A549 treated with Hydrocortisone at 1 μM for 4 hours (cell line): ENCODE measurements at places on chromosomes 1 and 21. TPM values are rescaled to one million over a fixed set of nuclear protein-coding genes. Genes with fewer than 3 reads are reported as not detected.

ADSS2 gene
- 41.7 to 60.4 TPM (median 44.3 TPM) in 5 replicates for total RNA-seq

C1orf210 gene
- not detected in 5 replicates for total RNA-seq

LTN1 gene
- total RNA-seq, result 3.8 to 7.6 TPM (median 6.2 TPM) in 5 replicates

TRPM2 gene
- total RNA-seq, result 6.7 to 10.5 TPM (median 8.3 TPM) in 5 replicates

PSRC1 gene
- total RNA-seq, result 18.9 to 22.7 TPM (median 21.0 TPM) in 5 replicates

SLC30A10 gene
- total RNA-seq, result 0.03 to 0.05 TPM (median 0.05 TPM) in 5 replicates

ATP6V1G3 gene
- not detected in 5 replicates for total RNA-seq

ZNF326 gene
- total RNA-seq, result 14.7 to 22.4 TPM (median 16.0 TPM) in 5 replicates

VHLL gene
- total RNA-seq, result not detected in 5 replicates

TMPRSS2 gene
- total RNA-seq, result 0.06 to 0.10 TPM (median 0.09 TPM) in 5 replicates

RIMKLA gene
- 0.38 to 0.90 TPM (median 0.66 TPM) in 5 replicates for total RNA-seq

ADAMTS5 gene
- total RNA-seq, result not detected in 5 replicates

CYP4B1 gene
- 0.09 to 0.10 TPM (median 0.10 TPM) in 3 of 5 replicates, not detected in the others for total RNA-seq

NFASC gene
- total RNA-seq, result 1.1 to 1.2 TPM (median 1.1 TPM) in 5 replicates

PTGFRN gene
- total RNA-seq, result 12.5 to 15.7 TPM (median 13.2 TPM) in 5 replicates

CLCC1 gene
- total RNA-seq, result 14.8 to 18.3 TPM (median 16.0 TPM) in 5 replicates

RHOC gene
- total RNA-seq, result 349 to 385 TPM (median 354 TPM) in 5 replicates

NHLH1 gene
- total RNA-seq, result 0.35 to 0.76 TPM (median 0.42 TPM) in 5 replicates

RNU1-4 gene
- 6.1 to 30.4 TPM (median 9.0 TPM) in 3 of 5 replicates, not detected in the others for total RNA-seq

PCP4L1 gene
- 0.09 to 0.17 TPM (median 0.12 TPM) in 4 of 5 replicates, not detected in the other for total RNA-seq

F13B gene
- total RNA-seq, result 0.05 to 0.08 TPM (median 0.07 TPM) in 5 replicates

USP1 gene
- total RNA-seq, result 19.1 to 28.6 TPM (median 21.2 TPM) in 5 replicates

HHAT gene
- total RNA-seq, result 1.3 to 1.9 TPM (median 1.6 TPM) in 5 replicates

TMEM52 gene
- 0.44 to 1.4 TPM (median 0.93 TPM) in 5 replicates for total RNA-seq

PARK7 gene
- 327 to 388 TPM (median 355 TPM) in 5 replicates for total RNA-seq

KCNJ9 gene
- total RNA-seq, result not detected in 5 replicates

OR2M3 gene
- not detected in 5 replicates for total RNA-seq

SLC6A9 gene
- 12.6 to 15.0 TPM (median 13.9 TPM) in 5 replicates for total RNA-seq

C4BPA gene
- total RNA-seq, result 0.45 to 0.99 TPM (median 0.53 TPM) in 5 replicates

UBL4B gene
- not detected in 5 replicates for total RNA-seq

C1QTNF12 gene
- 0.97 to 2.3 TPM (median 1.3 TPM) in 5 replicates for total RNA-seq

EYA3 gene
- 4.3 to 6.7 TPM (median 5.6 TPM) in 5 replicates for total RNA-seq

CFHR5 gene
- total RNA-seq, result not detected in 5 replicates

HSPG2 gene
- 65.1 to 81.4 TPM (median 77.4 TPM) in 5 replicates for total RNA-seq

RABGGTB gene
- total RNA-seq, result 59.6 to 87.5 TPM (median 64.8 TPM) in 5 replicates

NLRP3 gene
- total RNA-seq, result 0.08 TPM in 1 of 5 replicates, not detected in the others

C1orf185 gene
- total RNA-seq, result not detected in 5 replicates

TMOD4 gene
- total RNA-seq, result 0.25 to 0.44 TPM (median 0.27 TPM) in 3 of 5 replicates, not detected in the others

MEGF6 gene
- total RNA-seq, result 6.7 to 11.2 TPM (median 8.8 TPM) in 5 replicates

LEMD1 gene
- not detected in 5 replicates for total RNA-seq

PTPN7 gene
- total RNA-seq, result not detected in 5 replicates
